ENCODE measurements at places on chromosomes 2 and 18.

GRCh38 chr2:30620102-30620501, 173.1 kb downstream of the LCLAT1 start:
- no peak for DNase-seq

- no peak for DNase-seq
Measured at GRCh38 chr18:78074400-78075020, 824.9 kb downstream of the GALR1 start.

GRCh38 chr2:121018136-121019061, 266.6 kb downstream of the TFCP2L1 start:
- DNase-seq = no peak

GRCh38 chr18:37873416-37873815, 307.8 kb upstream of the CELF4 start:
- DNase-seq = no peak

- DNase-seq = no peak
Measured at GRCh38 chr2:208062113-208062512, 36.8 kb upstream of the PLEKHM3 start.

DNA sequence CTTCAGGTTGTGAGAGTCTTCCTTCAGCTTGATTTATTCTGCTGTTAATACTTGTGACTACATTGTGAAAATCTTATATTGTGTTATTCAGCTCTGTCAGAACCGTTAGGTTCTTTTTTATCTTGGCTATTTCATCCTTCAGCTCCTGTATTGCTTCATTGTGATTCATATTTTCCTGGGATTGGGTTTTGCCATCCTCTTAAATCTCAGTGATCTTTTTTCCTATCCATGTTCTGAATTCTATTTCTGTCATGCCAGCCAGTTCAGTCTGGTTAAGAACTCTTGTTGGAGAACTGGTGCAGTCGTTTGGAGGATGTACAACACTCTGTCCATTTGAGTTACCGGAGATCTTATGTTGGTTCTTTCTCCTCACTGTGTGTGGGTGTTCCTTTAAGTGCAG, 19.1 kb downstream of the MSTN start:
- DNase-seq = no peak

DNA sequence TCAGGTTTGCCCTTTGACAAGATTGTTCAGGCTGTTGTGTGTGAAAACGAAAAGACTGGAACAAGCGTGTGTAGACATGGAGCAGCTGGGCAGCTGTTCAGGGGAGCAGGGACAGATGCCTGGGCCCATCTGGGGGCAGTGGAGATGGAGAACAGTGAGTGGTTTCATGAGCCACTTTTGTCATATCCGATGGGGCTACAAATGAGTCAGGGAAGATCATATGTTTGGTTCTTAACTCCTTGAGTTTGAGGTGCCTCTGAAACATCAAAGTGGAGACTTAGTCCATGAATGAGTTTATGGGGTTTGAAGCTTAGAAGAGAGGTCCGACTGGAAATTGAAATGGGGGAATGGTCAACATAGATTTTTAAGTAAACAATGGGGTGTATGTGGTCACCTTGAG, 9.3 kb upstream of the PLB1 start:
- no peak for DNase-seq

- DNase-seq = no peak
Measured at GRCh38 chr2:145775591-145775990, 1255.7 kb upstream of the ZEB2 start.

DNA sequence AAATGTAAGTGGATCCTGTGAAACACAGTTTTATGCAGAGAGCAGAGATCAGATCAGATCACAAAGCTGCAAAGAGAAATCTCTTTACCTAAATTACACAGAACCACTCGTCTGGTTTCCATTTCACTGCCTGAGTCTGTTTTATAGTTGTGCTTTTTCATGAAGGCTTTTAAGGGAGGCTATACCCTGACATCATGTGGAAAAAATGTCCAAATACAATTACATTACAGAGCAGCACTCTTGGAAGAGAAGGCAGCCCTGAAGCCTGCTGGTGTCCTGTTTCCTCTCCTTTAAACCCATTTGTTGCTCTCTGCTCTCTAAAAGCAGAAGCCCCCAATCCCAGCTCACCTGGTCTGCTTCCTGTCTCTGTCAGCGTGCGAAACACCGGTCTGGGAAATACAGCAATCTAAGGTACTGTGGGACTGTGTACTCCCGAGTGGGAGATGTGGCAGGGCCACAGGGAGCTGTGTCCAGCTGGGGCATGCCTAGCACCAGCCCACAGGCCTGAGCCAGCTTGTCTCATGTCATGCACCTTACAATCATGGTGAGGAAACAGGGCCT, 24.8 kb upstream of the ZFP36L2 start:
- DNase-seq = no peak

DNA sequence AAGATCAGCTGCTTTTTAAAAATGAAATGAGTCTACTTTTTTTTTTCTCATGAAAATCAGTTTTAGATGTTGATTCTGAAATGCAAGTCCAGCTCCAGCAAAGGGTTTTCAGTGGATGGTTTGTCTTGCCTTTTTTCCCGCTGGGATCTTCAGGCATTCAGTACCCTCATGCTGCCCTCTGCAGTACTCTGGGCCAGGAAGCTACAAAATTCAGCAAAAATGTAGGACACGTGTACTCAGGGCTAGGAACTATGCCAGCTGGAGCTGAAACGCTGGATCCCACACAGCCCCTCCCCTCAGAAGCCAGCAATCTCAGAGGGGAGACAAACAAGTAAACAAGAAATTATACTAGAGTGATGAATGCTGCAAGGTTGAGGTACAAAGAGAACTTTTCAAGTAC, 97.3 kb downstream of the MMADHC start:
- DNase-seq = no peak

- DNase-seq = no peak
Measured at GRCh38 chr2:28419443-28420270, 27.0 kb downstream of the FOSL2 start.

GRCh38 chr2:222794585-222795449, 66.0 kb upstream of the ACSL3 start:
- no peak for DNase-seq

DNA sequence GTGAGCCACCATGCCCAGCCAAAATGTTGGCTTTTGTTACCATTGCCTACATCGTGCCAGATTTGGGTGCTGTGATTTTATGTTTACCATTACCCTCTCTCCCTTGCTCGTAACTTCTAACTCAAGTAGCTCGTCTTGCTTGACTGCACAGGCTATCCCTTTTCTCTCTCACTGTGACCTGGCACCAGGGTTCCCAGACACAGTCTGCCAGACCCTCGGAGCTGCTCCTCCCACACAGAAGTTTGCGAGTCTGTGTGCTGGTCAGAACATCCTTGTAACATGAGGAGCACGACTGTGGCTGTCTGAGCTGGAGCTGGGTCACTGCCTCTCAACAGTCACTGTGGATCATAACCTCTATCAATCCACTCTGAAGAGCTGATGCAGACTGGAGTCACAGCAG, 152.5 kb upstream of the ACKR3 start:
- no peak for DNase-seq

- no peak for DNase-seq
Measured at GRCh38 chr2:144379851-144380311, 140.0 kb downstream of the ZEB2 start.

- no peak for DNase-seq
Measured at GRCh38 chr2:240837621-240838020, 17.6 kb upstream of the KIF1A start.

- DNase-seq = no peak
Measured at GRCh38 chr2:168475636-168476035, 19.6 kb downstream of the CERS6 start.

DNA sequence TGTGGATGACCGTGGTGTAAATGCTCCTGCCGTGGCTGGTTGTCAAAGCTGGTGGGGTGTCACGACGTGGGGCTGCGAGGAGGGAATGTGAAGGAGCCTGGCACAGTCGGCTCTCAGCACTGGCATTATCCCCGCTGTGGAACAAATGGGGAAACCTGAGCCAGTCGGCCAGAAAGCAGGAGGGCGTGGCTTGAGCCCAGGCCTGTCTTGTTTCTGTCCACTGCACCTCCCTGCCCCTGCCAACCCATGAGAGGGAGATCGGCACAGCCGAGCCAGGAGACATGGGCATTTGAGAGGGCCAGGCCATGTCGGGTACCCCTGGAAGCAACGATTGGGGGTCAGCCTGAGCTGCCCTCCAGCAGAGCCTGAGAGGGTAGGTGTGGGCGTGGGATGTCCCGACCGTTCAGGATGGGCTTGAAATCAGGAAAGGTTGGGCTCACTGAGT, 44.5 kb downstream of the PDIA6 start:
- no peak for DNase-seq

DNA sequence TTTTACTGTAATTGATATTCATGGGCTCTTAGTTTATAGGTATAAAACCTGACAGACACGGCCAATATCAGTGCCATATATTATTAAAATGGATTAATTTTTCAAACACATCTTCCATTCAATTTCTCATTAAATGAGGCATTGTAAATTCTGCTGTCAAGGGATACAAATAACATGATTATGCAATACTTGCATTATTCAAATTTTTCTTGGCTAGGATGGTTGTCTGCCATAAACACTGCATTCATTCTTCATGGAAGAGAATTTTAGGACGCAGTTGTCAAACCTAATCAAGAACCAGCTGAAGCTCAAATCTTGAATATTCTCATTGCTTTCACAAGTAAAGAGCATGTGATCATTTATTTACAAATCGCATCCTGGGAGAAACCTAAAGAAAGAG, 255.6 kb downstream of the RDH14 start:
- DNase-seq = no peak

DNA sequence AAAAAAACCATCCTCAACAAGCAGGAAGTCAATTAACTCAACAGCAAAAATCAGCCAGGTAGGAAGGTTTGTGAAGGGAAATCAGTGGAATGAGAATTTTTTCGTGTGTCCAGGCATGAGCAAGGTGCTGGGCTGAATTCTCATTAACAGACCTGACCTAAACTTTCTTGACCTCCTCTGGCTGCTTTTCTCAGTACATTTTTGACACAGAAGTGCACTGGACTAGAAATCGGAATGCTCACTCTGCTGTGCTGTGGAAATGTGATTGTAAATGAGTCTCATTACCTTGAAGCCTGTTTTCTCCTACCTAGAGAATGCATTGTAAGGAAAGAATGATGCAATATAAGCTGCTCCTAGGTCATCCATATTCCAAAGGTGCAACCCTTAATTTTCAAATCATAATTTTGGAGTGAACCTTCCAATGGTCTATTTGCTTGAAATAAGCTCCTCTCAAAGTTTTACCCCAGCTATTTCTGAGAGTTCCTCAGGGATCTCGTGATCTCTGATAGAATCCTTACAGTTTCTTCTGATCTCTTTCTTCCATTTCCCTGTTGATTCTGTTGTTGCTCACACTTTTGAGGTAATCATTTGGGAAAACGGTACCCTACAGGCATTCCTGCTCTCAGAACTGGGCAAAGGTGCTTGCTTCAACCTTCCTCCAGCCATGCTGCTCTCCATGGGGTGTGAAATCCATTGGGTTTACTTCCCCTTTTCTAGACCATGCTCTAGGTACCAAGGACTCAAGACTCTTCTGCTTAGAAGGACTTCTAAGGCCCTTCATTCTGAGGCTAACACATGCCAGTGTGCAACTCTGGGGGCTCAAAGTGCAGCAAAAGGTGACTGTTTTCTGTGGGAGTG, 104.9 kb upstream of the ITPRID2 start:
- DNase-seq = no peak

DNA sequence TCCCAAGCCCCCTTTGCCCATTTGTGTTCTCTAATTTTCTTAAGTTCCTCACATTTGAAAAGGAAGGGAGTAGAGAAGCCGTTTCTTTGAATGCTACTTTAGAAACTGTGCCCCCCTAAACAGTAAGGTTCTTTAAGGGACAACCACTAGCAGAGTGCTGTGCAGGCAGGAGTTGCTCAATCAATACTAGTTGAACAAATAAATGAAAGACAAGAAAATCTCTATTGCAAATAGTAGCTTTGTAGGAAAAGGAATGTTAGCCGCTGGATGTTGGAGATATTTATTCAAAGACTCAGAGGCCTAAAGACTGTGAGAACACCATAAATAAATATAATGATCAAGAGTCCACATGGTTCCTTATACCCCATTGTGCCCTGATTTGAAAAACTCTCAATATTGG, 119.8 kb upstream of the SMAD7 start:
- DNase-seq = no peak

GRCh38 chr2:42827647-42828486, 35.5 kb upstream of the HAAO start:
- peak; percentile 62 for DNase-seq

- no peak for DNase-seq
Measured at GRCh38 chr2:122422384-122422991, 667.0 kb downstream of the TSN start.

DNA sequence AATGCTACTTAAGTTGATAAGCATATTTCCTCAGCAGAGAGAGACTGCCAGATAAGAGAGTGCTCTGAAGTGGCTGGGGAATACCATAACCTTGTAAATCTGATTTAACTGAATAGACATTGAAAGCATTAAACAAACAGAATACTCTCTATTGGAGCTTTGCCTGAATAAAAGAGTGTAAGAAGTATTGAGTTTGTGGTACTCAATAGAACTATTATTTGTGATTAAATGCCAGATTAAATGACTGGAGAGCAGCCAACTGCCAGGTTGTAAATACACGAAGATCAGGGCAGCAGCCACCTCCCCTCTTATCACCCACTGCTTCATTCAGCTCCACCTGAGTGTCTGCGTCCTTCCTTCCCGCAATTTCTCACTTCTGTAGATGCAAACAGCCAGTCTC, 373.6 kb downstream of the DCDC2C start:
- DNase-seq = no peak

Data from activated T-helper 1 cell treated with Interleukin-2 at 50 U/mL for 16 hours (primary cell).